ENCODE measurements at places on chromosomes 5 and 9. TPM values are rescaled to one million over a fixed set of nuclear protein-coding genes. Genes with fewer than 3 reads are reported as not detected.

CEP120 gene
- total RNA-seq = 16.4 TPM

SHC3 gene
- total RNA-seq = 5.3 TPM

TOPORS gene
- total RNA-seq = 16.7 TPM

ZBED3 gene
- total RNA-seq = 15.4 TPM

ORM2 gene
- total RNA-seq = not detected

NXNL2 gene
- total RNA-seq = 1.8 TPM

PCDHB13 gene
- 4.7 TPM for total RNA-seq

ABLIM3 gene
- total RNA-seq = 7.8 TPM

GOLGA1 gene
- total RNA-seq = 22.6 TPM

TYRP1 gene
- 86.2 TPM for total RNA-seq

PCSK1 gene
- total RNA-seq = 13.6 TPM

WDR38 gene
- not detected for total RNA-seq

SOHLH1 gene
- total RNA-seq = not detected

NAIF1 gene
- 6.7 TPM for total RNA-seq

ECSCR gene
- total RNA-seq = not detected

SNX30 gene
- 10.6 TPM for total RNA-seq

INSL4 gene
- total RNA-seq = 0.29 TPM

TNFAIP8 gene
- total RNA-seq = 11.8 TPM

FOXD4 gene
- total RNA-seq = 0.17 TPM

PFN3 gene
- total RNA-seq = not detected
